ENCODE measurements at places on chromosomes 12 and 14.

DNA sequence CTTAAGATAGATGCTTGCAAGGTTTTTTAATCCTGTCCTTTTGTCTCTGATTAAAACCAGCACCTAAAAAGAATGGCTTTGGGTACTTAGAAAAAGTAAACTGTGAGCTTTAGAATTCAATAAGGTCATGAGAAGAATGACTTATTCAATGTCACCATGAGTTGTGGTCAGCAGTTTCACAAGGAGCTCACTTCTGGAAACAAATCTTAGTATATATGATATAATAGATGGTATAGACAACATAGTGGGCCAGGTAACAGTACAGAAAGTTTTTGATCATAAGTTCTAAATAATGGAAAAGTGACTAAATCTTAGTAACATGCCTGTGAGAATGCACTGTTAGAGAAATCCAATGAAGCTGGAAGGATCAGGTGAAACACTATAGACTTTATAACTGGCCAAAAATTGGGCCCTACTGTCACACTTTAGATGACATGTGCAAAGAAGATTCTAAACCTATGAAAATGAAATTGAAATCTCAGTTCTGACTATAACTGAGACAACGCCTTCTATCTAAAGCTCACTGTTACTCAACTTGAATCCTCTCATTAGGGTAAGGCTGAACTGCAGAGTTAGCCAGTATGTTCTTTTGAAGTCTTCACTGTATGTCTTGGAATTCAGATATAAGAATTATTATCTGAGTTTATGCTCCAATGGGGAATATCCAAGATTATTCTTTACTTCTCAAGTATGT is 42.4 kb upstream of the RAD51AP1 start:
- H3K4me3 ChIP-seq = no peak overlapping the region
- no peaks in the 10 kb centered on the region for H3K27me3 ChIP-seq
- H3K27ac ChIP-seq = no peak overlapping the region
- DNase-seq = no peak
- peaks cover 73% of the 10 kb centered on the region for H3K36me3 ChIP-seq

GRCh38 chr12:103494051-103494733 is 1.6 kb downstream of the C12orf42 start:
- peaks cover 14% of the 10 kb centered on the region for H3K27me3 ChIP-seq
- H3K4me1 ChIP-seq = peaks cover 22% of the 10 kb centered on the region
- peaks cover 2% of the 10 kb centered on the region for H3K36me3 ChIP-seq

DNA sequence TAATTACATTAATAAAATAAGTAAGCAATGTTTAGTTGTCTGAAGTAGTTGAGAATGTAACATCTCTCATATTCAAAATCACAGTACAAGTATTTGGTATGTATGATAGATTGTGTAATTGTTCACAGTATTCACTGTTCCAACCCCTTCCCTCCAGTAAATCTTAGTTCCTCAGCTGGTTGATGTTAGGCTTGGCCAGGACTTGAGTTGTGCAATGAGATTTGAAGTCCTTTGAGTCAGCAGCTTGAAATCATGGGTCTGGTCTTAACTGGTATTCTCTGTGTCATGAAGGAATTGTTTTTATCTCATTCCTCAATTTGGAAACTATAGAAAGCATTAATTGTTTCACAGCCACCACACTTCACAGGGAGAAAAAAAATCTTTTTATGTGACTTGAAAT is 477.1 kb downstream of the FSCB start:
- DNase-seq = no peak
- no peak overlapping the region for H3K4me3 ChIP-seq
- no peaks in the 10 kb centered on the region for H3K4me1 ChIP-seq
- H3K27ac ChIP-seq = no peak overlapping the region

DNA sequence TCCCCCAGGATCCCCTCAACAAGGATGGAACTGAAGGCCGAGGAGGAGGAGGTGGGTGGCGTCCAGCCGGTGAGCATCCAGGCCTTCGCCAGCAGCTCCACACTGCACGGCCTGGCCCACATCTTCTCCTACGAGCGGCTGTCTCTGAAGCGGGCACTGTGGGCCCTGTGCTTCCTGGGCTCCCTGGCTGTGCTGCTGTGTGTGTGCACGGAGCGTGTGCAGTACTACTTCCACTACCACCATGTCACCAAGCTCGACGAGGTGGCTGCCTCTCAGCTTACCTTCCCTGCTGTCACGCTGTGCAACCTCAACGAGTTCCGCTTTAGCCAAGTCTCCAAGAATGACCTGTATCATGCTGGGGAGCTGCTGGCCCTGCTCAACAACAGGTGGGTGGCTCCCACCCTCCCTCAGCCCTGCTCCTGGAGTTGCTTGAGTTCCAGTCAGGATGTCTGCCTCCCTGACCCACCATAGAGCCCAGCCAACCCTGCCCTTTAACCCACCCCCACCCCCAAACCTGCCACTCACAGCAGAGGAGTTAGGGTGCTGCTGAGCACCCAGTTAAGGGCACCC is 1.4 kb downstream of the ASIC1 start:
- peak overlapping the region; percentile 96 for H3K27ac ChIP-seq
- peak overlapping the region; percentile 74 for H3K4me3 ChIP-seq
- H3K36me3 ChIP-seq = no peaks in the 10 kb centered on the region
- peak; percentile 49 for DNase-seq
- peaks cover 57% of the 10 kb centered on the region for H3K4me1 ChIP-seq
- H3K27me3 ChIP-seq = peaks cover 12% of the 10 kb centered on the region

DNA sequence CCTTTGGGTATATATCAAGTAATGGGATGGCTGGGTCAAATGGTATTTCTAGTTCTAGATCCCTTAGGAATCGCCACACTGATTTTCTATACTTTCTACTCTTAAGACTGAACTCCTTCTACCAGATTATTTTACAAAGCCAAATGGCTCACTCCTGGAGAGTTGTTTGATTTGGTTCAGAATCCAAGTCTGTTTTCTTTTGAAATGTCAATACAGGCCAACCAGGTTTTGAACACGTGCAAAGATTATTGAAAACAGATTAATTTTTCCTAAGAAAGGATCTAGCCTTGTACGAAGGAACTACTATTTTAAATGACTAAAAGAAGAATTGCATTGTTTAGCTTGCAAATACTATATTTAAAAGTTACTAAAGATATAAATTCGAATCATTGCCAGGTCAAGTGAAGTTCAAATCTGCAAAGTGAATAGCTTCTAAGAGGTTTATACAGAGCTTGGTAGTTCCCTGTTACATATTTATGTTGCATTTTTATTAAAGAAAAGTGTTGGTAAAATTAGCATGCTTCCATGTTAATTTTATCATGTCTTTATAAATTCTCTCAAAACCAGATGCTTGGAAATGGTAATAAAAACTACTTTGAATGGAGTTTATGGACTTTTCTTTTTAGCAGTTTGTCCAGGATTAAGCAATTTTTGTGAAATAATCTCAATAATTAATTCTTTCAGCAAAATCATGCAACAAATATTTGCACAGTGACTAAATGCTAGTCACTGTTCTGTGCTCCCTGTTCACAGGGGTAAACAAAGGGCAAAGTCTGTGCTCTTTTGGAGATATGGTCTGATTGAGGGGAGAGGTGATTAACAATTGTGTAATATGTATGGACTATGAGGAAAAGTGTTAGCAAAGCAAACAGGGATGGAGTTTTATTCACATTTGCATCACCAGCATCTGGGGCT is 38.9 kb downstream of the GPR65 start:
- peaks cover 6% of the 10 kb centered on the region for H3K27me3 ChIP-seq
- H3K36me3 ChIP-seq = no peaks in the 10 kb centered on the region
- H3K27ac ChIP-seq = no peak overlapping the region
- H3K4me1 ChIP-seq = peaks cover 1% of the 10 kb centered on the region
- DNase-seq = no peak
- H3K4me3 ChIP-seq = no peak overlapping the region

- H3K36me3 ChIP-seq = no peaks in the 10 kb centered on the region
- no peaks in the 10 kb centered on the region for H3K27me3 ChIP-seq
- H3K4me3 ChIP-seq = no peak overlapping the region
Observed at GRCh38 chr14:68695856-68696255, 97.0 kb downstream of the ZFP36L1 start.

DNA sequence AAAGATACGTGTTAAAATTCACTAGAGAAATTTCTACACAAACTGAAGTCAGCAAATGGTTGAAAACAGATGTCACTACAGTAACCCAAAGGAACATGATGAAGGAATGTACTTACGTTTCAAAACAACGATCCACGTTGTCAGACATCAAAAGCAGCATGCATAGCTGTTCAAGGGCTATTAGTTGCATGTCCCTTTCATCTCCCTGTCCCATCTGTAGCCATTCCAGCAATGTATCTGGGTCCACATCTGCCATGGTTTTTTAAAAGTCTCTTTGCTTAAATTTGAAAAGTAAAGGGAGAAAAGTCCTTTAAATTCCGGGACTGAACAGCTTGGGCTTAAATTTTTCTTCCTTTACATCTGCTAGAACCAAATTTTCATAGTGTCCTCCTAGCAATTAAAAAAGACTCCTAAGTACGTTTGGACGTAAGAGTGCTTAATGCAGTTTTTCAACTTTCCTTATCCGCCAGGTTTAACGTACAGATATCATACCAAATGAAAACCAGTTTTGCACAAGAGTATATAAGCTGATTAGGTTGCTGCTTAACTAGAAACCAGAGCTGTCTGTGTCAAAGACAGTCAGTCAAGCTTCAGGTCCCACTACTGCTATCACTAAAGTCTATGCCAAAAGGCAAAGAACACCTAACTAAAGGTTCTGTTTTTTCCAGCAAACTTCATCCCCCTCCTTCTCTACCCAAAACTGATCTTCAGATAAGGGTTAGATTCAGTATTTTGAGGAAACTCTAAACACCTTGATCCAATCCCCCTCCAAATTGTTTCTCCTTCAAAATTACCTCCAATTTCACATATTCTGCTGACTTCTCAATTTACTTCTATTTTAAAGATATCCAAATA is 1.7 kb downstream of the HECTD1 start:
- H3K36me3 ChIP-seq = peaks cover 39% of the 10 kb centered on the region
- peak overlapping the region; percentile 94 for H3K4me3 ChIP-seq
- DNase-seq = no peak
- peak overlapping the region; percentile 88 for H3K27ac ChIP-seq
- H3K27me3 ChIP-seq = no peaks in the 10 kb centered on the region

- no peak overlapping the region for H3K4me3 ChIP-seq
- H3K27me3 ChIP-seq = no peaks in the 10 kb centered on the region
- peaks cover 6% of the 10 kb centered on the region for H3K36me3 ChIP-seq
Observed at GRCh38 chr12:113882690-113883089, 83.4 kb downstream of the RBM19 start.

GRCh38 chr14:102020058-102020971 is 55.9 kb downstream of the DYNC1H1 start:
- peaks cover 3% of the 10 kb centered on the region for H3K36me3 ChIP-seq
- peak; percentile 45 for DNase-seq
- H3K4me1 ChIP-seq = peaks cover 20% of the 10 kb centered on the region

GRCh38 chr12:75526655-75527511 is 15.5 kb upstream of the KRR1 start:
- no peak overlapping the region for H3K4me3 ChIP-seq
- no peaks in the 10 kb centered on the region for H3K36me3 ChIP-seq
- no peak overlapping the region for H3K27ac ChIP-seq

GRCh38 chr12:132837693-132838409 is 9.2 kb upstream of the GOLGA3 start:
- H3K36me3 ChIP-seq = peaks cover 4% of the 10 kb centered on the region
- peaks cover 36% of the 10 kb centered on the region for H3K4me1 ChIP-seq
- H3K27me3 ChIP-seq = no peaks in the 10 kb centered on the region

- no peak overlapping the region for H3K27ac ChIP-seq
- H3K4me1 ChIP-seq = peaks cover 26% of the 10 kb centered on the region
- no peak overlapping the region for H3K4me3 ChIP-seq
- no peak for DNase-seq
- H3K27me3 ChIP-seq = no peaks in the 10 kb centered on the region
- no peaks in the 10 kb centered on the region for H3K36me3 ChIP-seq
Observed at GRCh38 chr12:96419576-96420276, 19.5 kb upstream of the CDK17 start.

- H3K4me3 ChIP-seq = no peak overlapping the region
- no peaks in the 10 kb centered on the region for H3K36me3 ChIP-seq
- DNase-seq = no peak
- peaks cover 2% of the 10 kb centered on the region for H3K4me1 ChIP-seq
Observed at GRCh38 chr14:92382677-92383076, 59.7 kb downstream of the SLC24A4 start.

GRCh38 chr14:32667791-32668190 is 270.9 kb upstream of the NPAS3 start:
- H3K36me3 ChIP-seq = no peaks in the 10 kb centered on the region
- H3K27me3 ChIP-seq = no peaks in the 10 kb centered on the region
- H3K4me3 ChIP-seq = no peak overlapping the region
- H3K4me1 ChIP-seq = no peaks in the 10 kb centered on the region

DNA sequence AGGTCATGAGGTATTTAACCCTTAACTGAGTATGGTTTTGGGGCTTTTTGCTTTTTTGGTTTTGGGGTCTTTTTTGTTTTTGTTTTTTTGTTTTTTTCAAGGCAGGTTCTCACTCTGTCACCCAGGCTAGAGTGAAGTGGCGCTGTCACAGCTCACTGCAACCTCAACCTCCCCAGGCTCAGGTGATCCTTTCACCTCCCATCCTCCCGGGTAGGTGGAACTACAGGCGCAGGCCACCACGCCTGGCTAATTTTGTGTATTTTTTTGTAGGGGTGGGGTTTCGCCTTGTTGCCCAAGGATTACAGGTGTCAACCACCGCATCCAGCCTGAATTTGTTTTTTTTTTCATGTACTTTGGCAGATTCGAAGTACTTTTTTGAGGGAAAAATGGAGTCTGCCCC is 19.9 kb downstream of the RAP1B start:
- H3K36me3 ChIP-seq = peaks cover 16% of the 10 kb centered on the region
- no peaks in the 10 kb centered on the region for H3K27me3 ChIP-seq
- H3K27ac ChIP-seq = peak overlapping the region; percentile 78

GRCh38 chr14:61080591-61081010 is 99.6 kb downstream of the SLC38A6 start:
- no peaks in the 10 kb centered on the region for H3K4me1 ChIP-seq
- DNase-seq = no peak
- no peak overlapping the region for H3K27ac ChIP-seq
- H3K36me3 ChIP-seq = peaks cover 17% of the 10 kb centered on the region

- H3K4me1 ChIP-seq = no peaks in the 10 kb centered on the region
- DNase-seq = no peak
- no peak overlapping the region for H3K4me3 ChIP-seq
- H3K27me3 ChIP-seq = no peaks in the 10 kb centered on the region
- no peak overlapping the region for H3K27ac ChIP-seq
Observed at GRCh38 chr14:43145361-43145760, 1361.7 kb downstream of the FSCB start.

DNA sequence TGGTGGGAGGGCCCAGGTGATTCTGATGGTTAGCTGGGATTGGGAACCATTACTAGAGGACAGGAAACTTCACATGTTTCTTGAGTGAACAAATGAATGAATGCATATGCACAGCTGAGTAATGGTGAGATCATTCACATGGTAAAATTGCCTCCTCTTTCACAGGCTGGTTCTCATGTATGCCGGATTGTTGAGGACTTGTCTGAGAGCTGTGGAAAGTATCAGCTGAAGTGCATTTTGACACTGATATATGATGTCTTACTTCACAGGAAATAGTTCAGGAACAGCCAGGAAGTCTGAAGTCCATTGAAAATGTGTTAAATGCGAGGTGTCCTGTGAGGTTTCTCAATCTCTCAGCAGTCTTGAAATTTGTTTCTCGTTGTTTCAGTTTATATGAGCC is 77.6 kb upstream of the DACT1 start:
- no peaks in the 10 kb centered on the region for H3K4me1 ChIP-seq
- no peak overlapping the region for H3K4me3 ChIP-seq
- DNase-seq = no peak
